Fibroblast of the aortic adventitia (primary cell): ENCODE measurements at places on chromosomes 2 and 18. TPM values are rescaled to one million over a fixed set of nuclear protein-coding genes. Genes with fewer than 3 reads are reported as not detected.

The CD8B gene
- not detected in 2 replicates for total RNA-seq

GRCh38 chr2:9710311-9710710 lies 79.5 kb upstream of the YWHAQ start:
- no peak for DNase-seq

GRCh38 chr2:168781191-168781817 lies 21.1 kb upstream of the NOSTRIN start:
- DNase-seq = peak; percentile 63

GRCh38 chr2:107137706-107138105 lies 251.7 kb upstream of the ST6GAL2 start:
- DNase-seq = no peak

The DNAJC5G gene
- not detected in 2 replicates for total RNA-seq
